SK-N-SH treated with all-trans-retinoic acid at 6 μM for 48 hours (cell line): ENCODE measurements at places on chromosomes 1 and 21.

DNA sequence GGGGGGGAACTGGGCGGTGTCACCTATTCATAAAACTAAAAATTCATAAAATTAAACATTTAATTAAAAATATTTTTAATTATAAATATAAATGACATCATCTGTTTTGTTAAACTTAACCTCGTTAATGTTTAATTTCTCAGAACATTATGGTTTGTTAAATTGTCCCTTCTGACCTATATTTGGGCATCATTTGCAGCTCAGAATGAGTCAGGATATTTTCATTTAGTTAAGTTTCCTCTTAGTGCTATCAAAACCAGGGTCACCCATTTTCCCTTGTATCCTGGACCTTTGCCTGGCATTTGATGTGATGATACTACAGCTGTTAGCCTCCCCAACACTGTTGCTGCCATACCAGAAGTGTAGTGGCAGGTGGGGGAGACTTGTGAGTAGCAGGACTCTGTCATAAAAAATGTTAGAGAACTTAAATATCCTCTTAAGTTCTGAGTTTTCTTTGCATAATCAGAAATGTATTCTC lies 30.3 kb downstream of the TSNAX start:
- no peak for ATAC-seq

DNA sequence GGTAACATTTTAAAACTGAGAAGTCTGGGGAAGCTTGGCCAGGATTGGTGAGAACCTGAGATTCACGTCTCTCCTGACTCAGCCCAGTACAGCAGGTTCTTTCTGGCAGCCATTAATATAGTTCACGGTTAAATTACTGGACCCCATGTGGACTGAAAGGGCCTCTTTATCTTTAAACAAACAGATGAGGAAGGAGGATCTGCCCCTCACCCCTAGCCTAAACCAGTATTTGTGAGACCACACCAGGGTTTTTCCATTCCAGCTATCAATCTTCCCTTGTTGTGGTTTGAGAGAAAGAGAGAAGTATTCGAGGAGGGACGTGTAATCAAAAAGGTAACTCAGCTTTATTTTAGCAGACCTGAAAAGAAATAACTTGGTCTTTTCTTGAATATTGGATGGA lies 137.1 kb downstream of the PROX1 start:
- ATAC-seq = no peak

DNA sequence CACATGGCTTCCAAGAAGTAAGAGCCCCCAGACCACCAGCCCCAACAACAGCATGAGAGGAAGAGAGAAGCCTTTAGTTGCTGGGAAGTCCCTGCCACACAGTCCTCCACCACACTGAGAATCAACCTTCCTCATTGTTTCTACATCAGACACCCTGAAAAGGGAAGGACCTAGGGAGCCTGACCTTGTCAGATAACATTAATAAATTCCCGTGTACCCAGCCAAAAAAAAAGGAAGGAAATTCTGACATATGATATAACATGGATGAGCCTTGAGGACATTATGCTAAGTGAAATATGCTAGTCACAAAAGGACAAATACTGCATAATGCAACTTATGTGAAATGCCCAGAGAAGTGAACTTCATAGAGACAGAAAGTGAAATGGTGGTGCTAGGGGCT lies 65.6 kb upstream of the ARHGAP29 start:
- ATAC-seq = no peak

- no peak for ATAC-seq
Observed at GRCh38 chr1:5617546-5617945, 374.7 kb downstream of the NPHP4 start.

GRCh38 chr1:995665-996633 lies 3.9 kb downstream of the HES4 start:
- no peak for ATAC-seq

- no peak for ATAC-seq
Observed at GRCh38 chr1:102772831-102773230, 335.5 kb downstream of the COL11A1 start.

- ATAC-seq = no peak
Observed at GRCh38 chr1:88890131-88890530, 1.2 kb downstream of the GTF2B start.

GRCh38 chr1:98387701-98388100 lies 273.8 kb upstream of the SNX7 start:
- ATAC-seq = no peak

GRCh38 chr1:68401506-68401905 lies 48.2 kb downstream of the RPE65 start:
- ATAC-seq = no peak

DNA sequence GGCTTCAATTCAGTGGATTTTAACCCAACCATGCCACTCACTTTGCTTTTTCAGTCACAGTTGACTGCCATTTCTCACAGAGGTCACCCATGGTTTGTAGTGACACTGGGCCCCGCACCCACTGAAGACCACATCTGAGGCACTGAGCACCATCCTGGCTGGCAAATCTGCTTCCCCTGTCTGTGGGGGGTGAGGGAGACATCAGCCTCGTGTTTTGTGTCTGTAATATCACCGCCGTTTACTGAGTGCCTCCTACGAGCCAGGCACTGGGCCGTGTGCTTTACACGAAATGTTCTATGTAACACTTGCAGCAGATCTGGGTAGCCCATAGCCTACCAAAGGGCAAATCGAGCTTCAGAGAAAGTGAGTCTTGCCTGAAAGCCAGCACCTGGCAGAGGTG lies 161.8 kb downstream of the PGBD5 start:
- no peak for ATAC-seq

GRCh38 chr1:231629132-231629531 lies 2.5 kb downstream of the DISC1 start:
- no peak for ATAC-seq

GRCh38 chr1:225915538-225915991 lies 8.5 kb downstream of the PYCR2 start:
- ATAC-seq = peak; percentile 77
